ENCODE measurements at places on chromosomes 5 and 9.

DNA sequence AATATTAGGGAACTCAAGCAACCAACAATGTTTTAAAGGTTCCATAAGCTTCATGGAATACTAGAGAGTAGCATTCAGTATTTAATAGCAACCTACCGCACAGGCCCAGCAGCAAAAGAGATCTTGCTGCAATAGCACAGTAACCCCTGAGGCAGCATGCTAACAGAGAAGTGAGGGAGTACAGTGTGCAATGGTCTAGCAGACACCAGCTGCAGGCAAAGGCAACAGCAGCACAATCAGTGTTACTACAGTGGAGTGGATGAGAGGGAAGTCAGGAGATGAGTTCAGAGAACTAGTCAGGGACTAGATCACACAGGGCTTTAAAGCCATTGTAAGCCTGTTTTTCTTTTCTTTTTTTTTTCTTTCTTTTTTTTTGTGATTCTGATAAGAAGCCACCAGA lies 2.8 kb downstream of the TICAM2 start:
- no peak for DNase-seq

- no peak for DNase-seq
Measured at GRCh38 chr9:127878652-127879390, 1.3 kb upstream of the AK1 start.

GRCh38 chr5:122419142-122419894 lies 107.3 kb downstream of the SNCAIP start:
- DNase-seq, result no peak

DNA sequence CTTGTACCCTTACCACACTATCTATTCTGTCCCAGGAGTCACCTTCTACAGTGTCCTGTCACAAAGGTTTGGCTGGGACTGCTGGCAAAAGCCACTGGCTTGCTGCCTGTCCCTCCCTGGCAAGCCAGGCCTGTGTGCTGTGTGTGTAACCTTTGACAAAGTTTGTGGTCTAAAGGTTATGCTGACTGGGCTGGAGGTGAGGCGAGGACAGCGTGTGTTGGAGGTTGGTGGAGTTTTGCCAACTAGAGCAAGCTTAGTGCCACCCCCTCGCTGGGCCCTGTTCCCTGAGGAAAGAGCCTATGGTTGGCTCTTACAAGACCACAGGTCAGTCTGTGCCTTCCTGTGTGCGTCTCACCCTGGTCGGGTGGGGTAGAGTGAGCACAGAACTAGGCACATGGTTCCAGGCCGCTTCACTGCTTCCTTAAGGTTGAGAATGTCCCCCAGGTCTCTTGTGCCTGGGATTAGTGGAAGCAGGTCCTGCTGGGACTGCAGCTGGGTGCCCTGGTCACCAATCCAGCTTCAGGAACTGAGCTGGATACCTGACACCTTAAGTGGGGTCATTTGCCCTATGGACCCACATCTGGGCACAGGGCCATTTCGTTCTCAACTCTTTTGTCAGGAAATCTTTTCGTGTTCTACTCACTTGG lies 152.2 kb downstream of the GADD45G start:
- DNase-seq, result no peak

DNA sequence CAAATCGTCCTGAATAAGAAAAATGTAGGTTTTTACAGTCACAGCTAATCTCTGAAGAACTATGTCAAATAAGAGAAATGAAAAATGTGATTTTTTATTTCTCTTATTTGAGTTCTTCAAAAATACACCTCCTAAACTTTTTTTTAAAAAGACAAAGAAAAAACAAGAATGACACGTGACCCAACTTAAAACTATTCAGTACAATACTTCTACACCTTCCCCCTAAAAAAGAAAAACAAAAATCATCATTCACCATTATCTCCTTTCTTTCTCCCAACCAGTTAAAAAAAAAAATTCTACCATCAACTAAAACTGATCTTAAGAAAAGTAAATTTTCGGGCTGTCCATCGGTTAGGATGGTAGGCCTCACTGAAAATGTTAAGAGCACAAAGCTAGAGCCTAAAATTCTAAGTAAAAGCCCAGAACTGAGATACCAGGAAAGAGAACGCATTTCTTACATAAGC lies 2.1 kb downstream of the RNF145 start:
- DNase-seq, result no peak
